NCI-H460 (cell line): ENCODE measurements at places on chromosomes 5 and 9. TPM values are rescaled to one million over a fixed set of nuclear protein-coding genes. Genes with fewer than 3 reads are reported as not detected.
A peak's percentile ranks its signal among the peaks of the same experiment; 100 is the strongest.

Gene CCL21
- total RNA-seq: not detected in 2 replicates

Gene DDX4
- total RNA-seq: 0.14 TPM in 1 of 2 replicates, not detected in the other

- DNase-seq: no peak
Measured at GRCh38 chr5:104452550-104452949, 890.0 kb upstream of the NUDT12 start.

DNA sequence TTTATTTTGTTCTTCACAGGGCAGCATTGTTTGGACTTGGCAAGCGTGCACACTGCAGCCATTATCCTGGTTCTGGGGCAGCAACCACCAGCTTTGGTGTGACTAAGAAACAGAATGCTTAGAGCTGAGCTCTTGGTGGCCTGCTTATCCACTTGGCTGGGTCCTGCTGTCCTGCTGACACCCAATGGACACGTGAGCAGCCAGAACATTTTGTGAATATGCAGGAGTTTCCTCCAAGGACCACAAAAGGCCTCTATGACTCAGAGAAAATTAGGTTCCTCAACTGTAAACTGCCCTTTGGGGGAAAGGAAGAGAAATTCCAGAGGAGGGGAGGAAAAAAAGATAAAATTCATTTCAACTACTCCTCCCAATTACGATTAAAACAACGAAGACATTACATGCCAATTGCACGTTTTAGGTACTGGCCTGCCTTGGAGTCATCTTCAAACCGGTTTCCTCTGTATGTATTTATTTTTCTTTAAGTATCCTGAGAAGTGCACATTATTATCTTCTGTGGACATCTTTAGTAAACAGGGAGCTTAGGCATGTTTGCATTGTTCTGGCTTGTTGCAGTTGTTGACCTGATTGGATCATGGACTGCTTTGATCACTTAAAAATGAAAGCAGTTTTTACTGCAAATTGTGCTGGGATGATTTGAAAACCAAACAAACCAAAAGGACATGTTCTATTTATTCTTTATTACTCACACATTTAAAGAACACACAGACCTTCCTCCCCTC, 82.3 kb upstream of the TLE4 start:
- no peak for DNase-seq

GRCh38 chr5:76692651-76693050, 23.3 kb upstream of the F2R start:
- no peak for DNase-seq

Gene DMRT3
- not detected in 2 replicates for total RNA-seq

DNA sequence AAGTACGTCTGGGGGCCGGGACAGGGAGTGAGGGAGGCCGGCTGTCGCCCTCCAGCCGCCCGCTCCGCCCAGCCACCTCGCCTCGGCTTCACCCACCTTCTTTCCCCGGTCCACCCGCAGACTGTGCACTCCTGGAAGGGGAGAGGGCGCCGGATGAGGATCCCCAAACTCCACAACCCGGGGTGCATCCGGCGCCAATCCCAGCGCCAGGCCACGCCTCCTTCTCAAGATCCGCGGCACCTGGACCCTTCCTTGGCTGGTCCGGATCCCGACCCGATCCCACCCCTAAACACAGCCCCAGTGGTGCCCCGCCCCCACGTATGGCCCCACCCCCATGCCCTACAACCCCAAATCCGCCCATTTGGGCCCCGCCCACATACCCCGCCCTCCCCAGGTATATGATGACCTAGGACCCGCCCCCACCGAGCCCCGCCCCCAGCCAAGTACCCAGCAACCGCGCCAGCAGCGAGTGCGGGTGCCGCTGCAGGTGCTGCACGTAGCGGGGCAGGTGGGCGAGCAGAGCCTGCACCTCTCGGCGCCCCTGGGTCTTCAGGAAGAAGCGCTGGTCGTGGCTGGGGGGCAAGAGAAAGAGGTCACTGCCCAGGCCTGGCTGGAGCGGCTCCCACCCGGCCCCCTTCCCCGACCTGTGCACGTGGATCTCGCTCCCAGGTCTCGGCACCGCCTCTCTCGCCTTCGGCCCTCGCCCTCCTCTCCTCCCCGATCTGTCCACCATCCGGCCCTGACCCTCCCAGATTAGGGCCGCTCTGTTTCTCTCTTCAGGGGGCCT, 3.2 kb downstream of the PIP5KL1 start:
- DNase-seq: no peak

Gene HEMGN
- total RNA-seq: not detected in 2 replicates

GRCh38 chr9:3331801-3332200, 194.0 kb downstream of the RFX3 start:
- peak; percentile 1 for DNase-seq

- DNase-seq: peak; percentile 28
Measured at GRCh38 chr5:159174511-159175168, 34.7 kb downstream of the RNF145 start.

DNA sequence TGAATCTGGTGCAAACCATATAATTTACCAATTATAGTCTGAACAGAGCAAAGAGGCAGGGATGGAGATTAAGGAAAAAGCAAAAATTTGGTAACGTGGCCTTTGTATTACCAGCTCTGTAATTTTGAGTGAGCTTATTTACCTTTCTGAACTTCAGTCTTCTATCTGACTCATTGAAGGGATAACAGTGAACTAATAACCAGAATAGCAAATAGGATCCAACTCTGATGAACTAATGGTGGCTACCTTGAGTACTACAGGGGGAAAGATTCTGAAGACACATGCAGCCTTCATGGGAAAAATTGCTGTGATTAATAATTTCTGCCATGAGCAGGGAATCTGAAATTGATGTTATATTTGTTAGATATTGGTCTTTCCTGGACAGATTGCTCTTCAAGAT, 23.0 kb upstream of the LARP1 start:
- no peak for DNase-seq

Gene MZB1
- total RNA-seq: 0.10 and 0.52 TPM in 2 replicates

Gene MVB12B
- 5.0 and 5.5 TPM in 2 replicates for total RNA-seq

Gene MYOT
- not detected in 2 replicates for total RNA-seq

GRCh38 chr9:4600368-4600767, 61.7 kb upstream of the PLPP6 start:
- no peak for DNase-seq

Gene TAF11L3
- total RNA-seq: not detected in 2 replicates

Gene PTPRD
- total RNA-seq: 45.3 and 50.4 TPM in 2 replicates

DNA sequence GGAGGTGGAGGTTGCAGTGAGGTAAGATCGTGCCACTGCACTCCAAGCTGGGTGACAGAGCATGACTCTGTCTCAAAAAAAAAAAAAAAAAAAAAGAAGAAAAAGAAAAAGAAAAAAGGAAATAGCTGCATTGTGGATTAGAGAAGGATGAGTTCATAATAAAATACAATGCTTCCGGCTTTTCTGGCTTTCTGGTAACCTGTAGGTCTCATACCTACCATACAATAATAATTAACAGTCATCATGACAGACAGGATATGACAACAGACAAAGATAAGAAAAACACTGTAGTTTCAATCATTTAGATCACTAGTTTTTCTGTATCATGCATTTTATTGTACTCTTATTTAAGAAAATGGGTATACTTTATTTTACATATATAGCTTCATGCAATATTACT, 40.7 kb upstream of the TRPM3 start:
- no peak for DNase-seq

Gene TRIM36
- 2.5 and 2.7 TPM in 2 replicates for total RNA-seq

- DNase-seq: no peak
Measured at GRCh38 chr9:104302775-104303174, 201.3 kb upstream of the OR13F1 start.

Gene INSL6
- total RNA-seq: not detected in 2 replicates

GRCh38 chr9:37471942-37472684, 6.9 kb upstream of the ZBTB5 start:
- peak; percentile 83 for DNase-seq

Gene PCDHGC3
- total RNA-seq: 5.9 and 7.0 TPM in 2 replicates

- DNase-seq: no peak
Measured at GRCh38 chr5:175889910-175890684, 18.7 kb downstream of the CPLX2 start.

Gene ANKRD31
- 0.14 and 0.17 TPM in 2 replicates for total RNA-seq

DNA sequence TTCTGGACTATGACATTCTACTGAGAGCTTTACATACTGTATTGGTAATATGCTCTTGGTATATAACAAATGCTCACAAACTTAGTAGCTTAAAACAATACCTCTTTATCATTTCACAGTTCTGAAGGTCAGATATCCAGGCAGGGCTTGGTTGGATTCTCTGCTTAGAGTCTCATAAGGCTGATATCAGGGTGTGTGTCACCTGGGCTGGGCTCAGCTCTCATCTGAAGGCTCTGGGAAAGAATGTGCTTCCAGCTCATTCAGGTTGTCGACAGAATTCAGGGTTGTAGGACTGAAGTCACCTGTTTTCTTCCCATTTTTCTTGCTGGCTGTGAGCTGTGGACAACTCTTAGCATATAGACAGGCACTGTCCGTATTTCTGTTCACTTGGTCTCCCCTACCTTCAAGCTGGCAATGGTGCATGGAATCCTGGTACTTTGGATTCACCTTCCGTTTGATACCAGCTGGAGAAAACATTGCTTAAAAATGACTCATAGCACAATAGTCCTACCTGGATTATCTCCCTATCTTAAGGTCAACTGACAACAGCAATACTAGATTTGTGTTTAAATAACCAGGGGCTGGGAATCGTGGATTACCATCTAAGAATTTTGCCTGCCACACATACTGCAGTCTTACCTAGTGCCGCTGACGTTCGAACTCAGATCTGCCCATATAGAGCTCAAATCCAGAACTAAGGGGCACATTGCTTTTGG, 69.2 kb downstream of the RCL1 start:
- DNase-seq: no peak

DNA sequence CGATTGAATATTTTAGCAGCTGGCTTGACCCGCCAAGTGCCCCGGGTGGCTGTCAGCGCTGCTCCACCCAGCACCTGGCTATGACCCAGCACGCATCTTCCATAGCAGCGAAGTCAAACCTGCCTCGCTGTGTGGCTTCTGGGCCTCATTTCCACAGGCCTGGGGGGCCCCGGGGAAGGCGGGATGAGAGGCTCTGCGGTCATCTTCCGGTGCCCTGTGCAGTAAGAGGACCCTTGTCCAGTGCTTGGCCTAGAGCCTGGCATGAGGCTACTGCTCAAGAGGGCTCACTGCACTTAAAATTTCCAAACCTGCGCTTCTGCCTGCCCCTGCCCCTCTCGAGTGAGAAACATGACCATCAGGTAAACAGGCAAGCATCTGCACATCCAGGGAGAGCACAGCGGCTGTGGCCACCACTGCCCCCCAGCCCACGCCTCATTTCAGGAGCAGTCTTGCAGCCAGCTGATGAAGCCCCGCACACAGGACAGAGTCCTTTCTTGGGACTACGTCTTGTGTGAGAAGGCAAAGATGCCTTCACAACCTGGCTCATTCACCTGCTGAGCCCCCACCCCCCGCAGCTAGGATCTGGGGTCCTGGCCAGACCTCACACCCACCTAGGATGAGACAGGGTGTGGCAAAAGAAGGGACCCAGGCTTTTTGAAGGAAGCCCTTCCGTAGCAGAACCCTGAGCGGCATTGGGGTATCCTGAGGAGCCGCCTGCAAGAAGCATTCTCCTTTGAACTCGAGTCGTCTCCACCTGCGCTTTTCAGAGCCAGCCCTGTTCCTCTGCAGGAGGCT, 69.5 kb upstream of the UNC5A start:
- DNase-seq: no peak

- peak; percentile 56 for DNase-seq
Measured at GRCh38 chr9:134099123-134099761, 31.4 kb upstream of the BRD3 start.

Gene PCA3
- not detected in 2 replicates for total RNA-seq

GRCh38 chr9:99150451-99151171, 45.7 kb downstream of the TGFBR1 start:
- DNase-seq: no peak

DNA sequence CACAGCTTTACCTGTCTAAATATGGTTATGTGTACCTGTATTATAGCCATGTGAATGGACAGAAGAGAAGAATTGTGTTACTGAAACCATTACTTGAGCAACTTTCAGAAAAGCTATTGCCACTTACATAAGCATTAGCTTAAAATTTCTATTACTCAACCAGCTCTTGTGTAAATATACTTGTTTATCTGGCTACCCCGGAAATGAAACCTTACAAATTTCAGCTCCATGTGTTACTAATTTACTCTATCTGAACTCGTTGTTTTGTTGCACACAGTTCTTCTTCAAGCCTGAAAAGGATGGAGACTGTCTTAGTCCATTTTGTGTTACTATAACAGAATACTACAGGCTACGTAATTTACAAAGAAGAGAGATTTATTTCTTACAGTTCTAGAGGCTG, 22.5 kb upstream of the ADAMTSL1 start:
- DNase-seq: no peak

DNA sequence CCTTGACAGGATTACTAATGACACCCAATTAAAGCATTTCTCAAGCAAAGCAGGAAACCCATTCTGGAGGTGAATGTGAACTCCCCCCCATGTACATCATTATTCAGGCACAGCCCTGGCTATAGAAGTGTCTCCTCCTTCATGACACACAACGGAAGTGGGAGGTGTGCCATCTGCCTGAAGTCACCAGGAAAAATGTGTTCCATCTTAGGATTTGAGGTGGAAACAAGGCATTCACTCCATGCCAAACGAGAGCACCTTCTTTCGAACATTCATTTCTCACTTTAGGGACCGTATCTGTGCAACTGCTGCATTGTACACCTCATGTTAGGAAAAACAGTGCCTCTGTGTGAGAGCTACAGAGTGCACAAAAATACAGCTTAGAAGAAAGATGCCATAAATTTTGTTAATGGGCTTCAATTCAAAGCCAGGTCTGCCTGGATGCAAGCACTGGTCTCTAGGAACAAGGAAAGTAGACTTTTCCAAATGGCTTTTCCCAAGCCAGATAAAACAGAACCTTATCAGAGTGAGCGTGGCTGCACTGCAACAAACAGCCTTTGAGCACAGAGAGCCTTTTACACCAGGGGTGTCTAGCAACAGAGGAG, 19.4 kb downstream of the GOLM1 start:
- no peak for DNase-seq

DNA sequence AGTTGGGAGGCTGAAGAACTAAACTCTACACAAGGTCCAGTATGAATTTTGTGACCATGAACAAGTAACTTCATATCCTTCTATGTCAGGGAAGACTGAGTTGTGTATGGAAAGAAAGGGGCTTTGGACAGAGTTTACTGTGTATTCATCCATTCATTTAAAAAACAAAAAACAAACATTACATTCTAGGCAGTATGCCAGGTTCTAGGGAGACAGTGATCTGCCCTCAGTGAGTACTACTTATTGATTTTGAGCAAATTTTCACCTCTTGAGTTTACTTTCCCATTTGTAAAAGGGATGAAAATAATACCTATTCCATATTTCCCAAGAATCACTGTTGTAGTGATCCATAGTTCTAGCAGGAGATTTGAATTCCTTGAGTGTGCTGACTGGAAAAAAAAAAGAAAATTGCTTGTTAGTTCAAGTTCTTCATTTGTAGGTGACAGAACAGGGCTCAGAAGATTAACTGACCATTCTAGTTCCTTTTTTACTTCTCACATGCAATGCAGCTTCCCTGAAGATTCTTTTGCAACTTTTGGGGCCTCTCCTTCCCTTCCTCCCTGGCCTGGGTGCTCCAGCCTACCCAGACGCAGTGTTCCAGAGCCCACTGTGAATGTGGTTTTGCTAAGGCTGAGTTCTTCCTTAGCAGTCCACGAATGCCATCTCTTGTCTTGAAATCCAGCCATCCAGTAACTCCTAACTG, 2.6 kb upstream of the GAPVD1 start:
- DNase-seq: no peak
